Sciatic nerve (tissue), 2 donors: ENCODE measurements at places on chromosomes 6 and 20.

- no peak for DNase-seq
Observed at GRCh38 chr6:100724696-100725095, 156.4 kb downstream of the ASCC3 start.

- DNase-seq = no peak
Observed at GRCh38 chr6:6694368-6694780, 105.9 kb downstream of the LY86 start.

- no peak for DNase-seq
Observed at GRCh38 chr6:52735071-52735470, 28.2 kb downstream of the GSTA2 start.

DNA sequence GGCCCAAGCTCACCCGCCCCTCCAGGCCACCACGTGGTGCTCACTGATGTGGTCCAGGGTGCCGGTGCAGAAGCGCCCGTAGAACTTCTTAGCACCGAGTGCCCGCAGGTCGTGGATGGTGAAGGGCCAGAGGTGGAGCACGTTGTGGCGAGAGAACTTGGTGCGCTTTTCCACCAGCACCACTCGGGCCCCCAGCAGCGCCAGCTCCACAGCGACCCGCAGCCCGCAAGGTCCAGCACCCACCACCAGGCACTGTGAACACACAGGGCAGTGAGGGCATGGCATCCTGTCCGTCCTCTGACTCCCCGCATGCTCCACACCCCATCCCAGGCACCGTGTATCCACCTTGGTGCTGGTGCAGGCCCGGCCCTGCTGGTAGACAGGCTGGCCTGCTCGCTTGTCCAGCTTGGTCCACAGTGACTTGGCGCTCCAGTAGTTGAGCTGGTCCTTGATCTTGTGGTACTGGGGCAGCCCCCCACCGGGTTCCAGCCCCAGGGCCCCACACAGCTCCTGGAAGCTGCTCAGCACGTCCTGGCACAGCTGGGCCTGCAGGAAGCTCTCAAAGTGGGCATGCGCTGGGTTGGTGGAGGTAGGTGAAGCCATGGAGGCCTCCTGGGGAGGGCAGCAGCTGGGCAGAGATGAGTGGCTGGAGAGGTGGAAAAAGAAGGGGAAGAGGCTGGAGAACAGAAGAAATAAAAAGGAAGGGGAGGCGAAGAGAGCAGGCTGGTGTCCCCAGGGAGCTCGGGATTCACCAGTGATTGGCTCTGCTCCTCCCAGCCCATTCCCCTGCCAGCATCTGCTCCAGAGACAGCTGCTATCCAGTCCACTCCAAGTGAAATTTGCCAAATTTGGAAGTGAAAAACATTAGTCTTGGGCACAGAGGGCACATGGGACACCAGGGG is 1.7 kb downstream of the MICAL1 start:
- no peak for DNase-seq

DNA sequence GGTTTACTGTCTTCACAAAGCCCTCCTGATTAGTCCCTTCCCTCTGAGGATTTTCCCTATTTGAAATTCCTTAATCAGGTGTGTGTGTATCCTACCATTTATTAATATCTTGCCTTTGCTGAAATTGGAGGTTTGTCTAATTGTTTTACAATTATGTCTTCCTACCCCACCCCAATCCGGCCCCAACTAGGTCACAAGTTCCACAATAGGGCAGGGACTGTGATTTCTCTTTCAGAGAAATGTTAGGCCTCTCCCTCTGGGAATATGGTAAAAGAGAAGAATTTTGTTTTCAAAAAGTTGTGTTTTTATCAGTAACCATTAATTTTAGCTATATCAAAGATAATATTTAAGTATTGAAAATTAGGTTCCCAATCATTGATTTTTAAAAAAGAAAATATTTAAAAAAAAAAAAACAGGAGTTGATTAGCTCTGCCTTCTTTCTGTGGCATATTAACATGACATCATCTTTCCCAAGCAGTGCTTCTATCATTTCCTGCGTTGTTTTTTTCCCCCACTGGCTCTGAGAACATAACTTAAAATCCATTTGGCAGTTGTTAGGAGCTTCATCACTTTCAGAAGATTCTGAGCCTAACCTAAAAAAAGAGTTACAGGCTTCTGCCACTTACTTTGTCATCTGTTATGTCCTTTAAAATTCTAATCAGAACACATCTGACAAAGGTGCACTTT is 36.1 kb downstream of the BLOC1S5 start:
- no peak for DNase-seq
